NCI-H2171 (cell line): ENCODE measurements at places on chromosomes 12 and 14.

- DNase-seq: no peak
Measured at GRCh38 chr14:59325906-59326305, 137.4 kb downstream of the DAAM1 start.

DNA sequence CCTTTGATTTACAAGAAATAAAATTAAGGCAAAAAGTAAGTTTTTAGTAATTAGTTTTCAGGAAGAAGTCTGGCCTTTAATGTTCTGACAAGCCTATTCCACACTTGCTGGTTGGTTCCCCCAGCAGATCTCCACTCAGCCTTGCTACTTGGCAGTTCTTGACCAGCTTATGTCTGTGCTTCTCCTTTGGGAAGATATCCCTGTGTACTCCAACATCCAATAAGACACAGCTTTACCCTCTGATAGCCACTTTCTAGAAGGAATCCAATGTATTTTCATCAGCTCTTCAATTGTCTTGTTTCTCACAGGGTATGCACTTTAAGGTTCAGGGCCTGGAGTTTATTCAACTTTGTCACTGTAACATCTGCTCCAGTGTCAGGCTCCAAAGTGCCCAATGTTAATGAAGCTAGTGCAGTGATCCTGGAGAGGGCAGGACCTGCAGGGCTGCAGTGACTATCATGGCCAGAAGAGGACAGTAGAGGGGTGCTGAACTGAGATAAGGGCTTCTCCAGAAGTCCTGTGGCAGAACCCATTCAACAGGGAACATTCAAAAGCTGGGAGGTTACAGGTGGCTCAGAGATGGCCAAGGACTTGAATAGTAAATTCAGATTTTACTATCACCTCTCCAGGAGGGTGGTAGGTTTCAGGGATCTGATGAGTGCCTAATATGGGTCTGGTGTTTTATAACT lies 22.9 kb downstream of the JKAMP start:
- peak; percentile 50 for DNase-seq

DNA sequence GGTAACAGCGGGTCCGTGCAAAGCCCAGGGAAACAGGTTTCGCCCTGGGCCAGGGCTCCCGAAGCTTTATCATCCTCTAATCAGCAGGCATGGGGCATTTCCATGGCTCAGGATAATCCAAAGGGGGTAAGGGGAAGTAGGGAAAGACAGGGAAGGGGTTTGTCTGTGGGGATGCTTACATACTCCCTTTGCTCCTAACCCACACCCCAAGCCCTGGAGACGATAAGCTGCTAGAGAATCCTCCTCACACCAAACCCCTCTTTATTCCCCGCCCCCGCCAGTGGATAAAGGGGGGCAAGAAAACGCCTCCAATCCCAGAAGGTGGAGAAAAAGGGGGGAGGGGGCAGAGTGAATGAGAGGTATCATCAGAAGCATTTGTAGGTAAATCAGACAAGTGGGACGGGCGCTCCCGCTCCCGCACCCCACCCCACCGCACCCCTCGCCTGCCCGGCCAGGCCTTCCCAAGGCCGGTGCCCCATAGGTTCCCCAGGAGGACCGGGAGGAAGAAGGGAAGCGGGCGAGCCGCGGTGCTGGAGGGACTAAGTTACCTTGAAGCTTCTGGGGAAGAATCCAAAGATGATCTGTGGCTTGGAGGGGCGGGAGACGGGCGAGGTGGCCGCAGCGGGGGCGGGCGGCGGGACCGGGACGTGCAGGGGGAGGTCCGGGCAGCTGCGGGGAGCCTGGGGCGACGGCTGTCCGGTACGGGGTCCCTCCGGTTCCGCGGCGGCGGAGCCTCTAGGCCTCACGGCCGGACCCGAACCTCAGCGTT lies 762 bp downstream of the PPP2R5E start:
- peak; percentile 35 for DNase-seq

DNA sequence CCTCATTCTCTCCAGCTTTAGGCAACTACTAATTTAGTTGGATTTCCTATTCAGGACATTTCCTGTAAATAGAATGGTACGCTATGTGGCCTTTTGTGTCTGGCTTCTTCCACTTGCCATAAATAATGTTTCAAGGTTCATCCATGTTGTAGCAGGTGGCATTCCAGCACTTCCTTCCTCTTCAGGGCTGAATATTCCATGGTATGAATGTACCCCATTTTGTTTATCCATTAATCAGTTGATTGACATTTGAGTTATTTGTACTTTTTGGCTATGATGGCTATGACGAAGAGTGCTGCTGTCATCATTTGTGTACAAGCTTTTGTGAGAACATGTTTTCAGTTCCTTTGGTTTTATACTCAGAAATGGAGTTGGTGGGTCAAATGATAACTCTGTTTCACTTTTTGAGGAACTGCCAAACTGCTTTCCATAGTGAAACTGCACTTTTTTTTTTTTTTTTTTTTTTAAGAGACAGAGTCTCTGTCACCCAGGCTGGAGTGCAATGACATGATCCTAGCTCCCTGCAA lies 6.5 kb upstream of the CDK2AP1 start:
- no peak for DNase-seq
